ENCODE measurements at places on chromosomes 13 and 19.

DNA sequence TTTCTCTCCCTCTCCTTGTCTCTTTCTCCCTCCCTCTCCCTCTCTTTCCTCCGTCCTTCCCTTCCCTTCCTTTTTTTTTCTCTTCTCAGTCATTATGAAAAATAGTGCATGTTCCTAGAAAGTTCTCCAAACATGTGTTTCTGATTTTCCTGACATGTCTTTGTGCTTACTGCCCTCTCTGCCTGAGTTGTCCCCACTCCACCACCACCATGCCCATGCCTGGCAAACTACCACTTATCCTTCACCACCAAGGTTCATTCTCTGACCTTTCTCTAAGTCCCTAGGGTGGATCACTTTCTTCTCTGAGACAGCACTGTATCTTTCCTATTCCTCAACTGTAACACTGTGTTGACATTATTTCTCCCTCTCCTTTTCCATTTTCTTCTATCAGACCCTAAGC is 98.2 kb downstream of the LACC1 start:
- DNase-seq: no peak

GRCh38 chr13:83386609-83387008 is 495.7 kb downstream of the SLITRK1 start:
- DNase-seq: no peak

- no peak for DNase-seq
Measured at GRCh38 chr19:11434703-11435056, 241 bp downstream of the ODAD3 start.

DNA sequence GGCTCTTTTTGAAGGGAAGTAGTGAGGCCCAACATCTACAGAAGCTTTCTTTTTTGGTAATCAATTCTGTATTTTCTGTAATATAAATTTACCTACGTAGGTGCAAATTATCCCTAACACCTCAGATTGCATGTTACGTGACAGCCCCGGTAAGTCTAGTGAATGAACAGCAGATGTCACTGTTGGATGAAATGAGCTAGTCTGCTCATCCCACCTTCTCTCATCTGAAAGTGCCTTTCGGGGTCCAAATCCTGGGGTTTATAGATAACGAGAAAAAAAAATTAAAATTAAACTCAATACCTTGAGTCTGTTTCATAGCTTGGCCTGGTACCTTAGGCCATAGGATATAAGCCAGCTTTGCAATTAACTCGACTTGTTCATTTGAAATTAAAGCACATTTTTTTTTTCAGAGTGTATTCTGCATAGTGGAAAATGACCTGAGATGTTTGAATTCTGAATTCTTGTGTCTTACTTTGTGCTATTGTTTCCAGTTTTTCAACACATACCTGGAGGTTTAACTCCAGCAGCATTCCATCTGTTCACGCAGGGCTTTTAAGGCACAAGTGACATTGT is 548.2 kb downstream of the GPC5 start:
- peak; percentile 1 for DNase-seq

DNA sequence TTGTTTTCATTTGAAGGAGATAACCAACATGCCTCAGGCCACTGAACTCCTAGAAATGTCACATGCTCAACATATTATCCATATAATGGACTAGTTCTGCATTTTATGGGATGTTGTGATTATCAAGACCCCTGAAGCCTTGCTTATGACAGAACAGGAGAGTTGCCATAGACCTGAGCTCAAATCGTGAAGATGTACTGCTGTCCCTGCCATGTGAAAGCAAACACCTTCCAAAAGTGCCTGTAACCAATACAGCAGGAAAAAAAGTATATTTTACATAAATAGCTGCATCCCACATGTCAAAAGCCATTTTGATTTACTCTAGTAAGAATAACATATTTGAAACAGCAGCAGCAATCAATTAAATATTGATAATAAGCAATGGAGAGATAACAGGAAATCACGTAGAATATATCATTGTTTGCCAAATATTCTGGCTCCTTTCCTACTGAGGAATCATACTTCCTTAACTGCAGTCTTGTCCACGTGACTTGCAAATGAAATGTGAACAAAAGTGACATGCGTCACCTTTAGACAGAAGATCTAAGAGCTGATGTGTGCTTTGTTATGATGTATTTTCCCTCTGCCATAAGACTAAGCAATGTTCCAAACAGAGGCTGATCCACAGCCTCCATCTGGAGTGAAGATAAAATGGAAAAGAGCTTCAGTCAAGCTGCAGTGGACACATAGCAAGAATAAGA is 33.5 kb downstream of the SLC25A30 start:
- no peak for DNase-seq

DNA sequence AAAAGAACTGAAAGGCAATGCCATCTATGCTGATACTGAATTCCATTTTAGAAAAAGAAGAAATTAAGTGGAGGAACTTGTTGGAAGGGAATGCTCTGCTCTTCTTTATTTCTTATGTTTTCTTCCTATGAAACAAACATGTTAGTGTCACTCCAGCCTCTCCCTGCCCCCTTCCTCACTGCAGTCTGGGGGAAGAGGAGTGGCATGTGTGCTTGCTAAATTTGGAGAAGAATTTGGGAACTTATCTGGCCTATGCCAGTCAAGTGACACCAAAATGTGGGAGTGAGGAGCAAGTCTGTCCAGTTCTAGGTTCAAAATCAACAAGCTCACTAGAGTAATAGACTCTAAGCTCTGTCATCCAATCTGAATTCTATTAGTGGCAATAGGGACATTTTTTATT is 214.6 kb downstream of the RBM26 start:
- no peak for DNase-seq

- peak; percentile 52 for DNase-seq
Measured at GRCh38 chr19:45440873-45441654, 17.3 kb upstream of the ERCC1 start.

DNA sequence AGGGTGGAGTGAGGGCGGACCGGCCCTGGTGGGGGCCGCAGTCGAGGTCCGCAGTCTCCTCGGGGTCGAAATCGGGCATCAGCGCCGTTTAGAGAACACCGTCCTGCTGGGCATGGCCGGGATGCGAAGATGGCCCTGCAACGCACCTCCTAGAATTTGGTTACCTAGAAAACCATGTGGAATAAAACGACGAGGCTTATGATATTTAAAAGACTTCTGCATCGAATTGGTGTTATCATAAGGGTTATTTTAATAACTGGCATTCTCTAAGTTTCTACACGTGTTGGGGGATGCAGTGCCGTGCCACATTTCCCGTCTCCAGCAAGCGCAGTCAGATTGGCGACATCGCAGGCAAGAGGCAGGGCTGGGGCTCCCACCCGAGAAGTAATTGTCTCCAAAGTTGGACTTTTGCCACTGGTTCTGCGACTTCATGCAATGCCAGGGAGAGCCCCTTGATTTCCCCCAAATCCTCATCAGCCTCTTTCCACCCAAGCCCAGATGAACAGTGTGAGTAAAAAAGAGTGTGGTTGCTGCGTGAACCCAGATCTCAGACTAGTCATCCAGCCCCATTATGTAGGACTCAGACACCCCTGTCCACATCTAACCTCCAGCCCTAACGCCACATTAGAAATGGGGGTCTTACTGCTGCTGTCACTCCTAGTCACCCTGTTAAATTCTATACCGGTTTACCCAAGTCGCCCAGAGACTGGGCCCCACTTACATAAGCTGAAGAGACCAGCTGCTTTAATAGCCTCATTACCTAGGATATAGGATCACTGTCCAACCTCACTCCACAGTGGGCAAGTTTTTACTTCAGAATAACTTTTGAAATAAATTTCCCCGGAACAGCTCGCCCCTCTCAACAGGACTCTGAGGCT is 571 bp upstream of the DHRS12 start:
- DNase-seq: no peak

- DNase-seq: no peak
Measured at GRCh38 chr19:10339380-10339960, at the start of gene ICAM3. ICAM3 (minus strand) TSS chr19:10339624; CDS start chr19:10339614, 10 bp downstream.

- no peak for DNase-seq
Measured at GRCh38 chr13:78576261-78576660, 27.1 kb downstream of the POU4F1 start.

- DNase-seq: no peak
Measured at GRCh38 chr13:67438465-67438864, 208.3 kb upstream of the PCDH9 start.

DNA sequence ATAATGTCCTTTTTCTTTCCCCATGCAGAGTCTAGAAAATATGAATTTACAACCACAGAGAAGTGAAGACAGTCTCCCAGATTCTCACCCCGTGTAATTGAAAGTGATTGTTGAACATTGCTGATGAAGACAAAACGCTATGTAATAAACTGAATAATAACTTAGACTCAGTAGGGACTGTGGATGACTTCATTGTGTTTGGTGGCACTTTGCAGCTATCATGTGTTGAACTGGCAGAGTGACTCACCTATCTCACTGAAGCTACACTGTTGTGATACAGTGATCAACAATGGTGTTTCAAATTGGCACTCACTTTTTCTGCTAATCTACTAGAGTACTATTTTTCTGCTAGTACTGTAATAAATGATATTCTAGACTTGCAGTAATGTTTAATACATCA is 261.3 kb downstream of the DACH1 start:
- DNase-seq: no peak

GRCh38 chr13:105567951-105568525 is 967.4 kb downstream of the EFNB2 start:
- DNase-seq: peak; percentile 5

- no peak for DNase-seq
Measured at GRCh38 chr19:18496980-18497256, 25.0 kb downstream of the ELL start.

GRCh38 chr13:39281539-39282150 is 243.4 kb downstream of the NHLRC3 start:
- DNase-seq: no peak

GRCh38 chr19:21691661-21692060 is 75.7 kb downstream of the ZNF100 start:
- DNase-seq: no peak

- DNase-seq: no peak
Measured at GRCh38 chr13:80705371-80706163, 364.6 kb upstream of the SPRY2 start.

GRCh38 chr19:40279761-40280607 is 5.2 kb downstream of the AKT2 start:
- no peak for DNase-seq

DNA sequence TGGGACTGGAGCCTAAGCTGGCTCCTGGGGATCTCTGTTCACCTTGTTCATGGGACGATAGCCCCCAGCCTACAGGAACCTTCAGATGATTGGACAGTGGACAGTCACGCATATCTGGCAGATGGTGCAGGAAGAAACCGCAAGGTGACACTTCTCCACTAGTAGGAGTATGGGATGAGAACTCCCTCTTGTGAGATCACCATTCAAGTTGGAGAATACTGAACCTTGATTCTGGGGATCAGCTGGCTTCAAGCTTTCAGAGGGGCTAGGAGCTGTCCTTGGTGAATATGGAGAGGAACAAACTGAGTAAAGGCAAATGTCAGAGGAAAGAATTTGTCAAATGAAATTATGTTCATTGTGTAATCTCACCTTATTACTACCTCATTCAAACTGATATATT is 204.5 kb downstream of the PDS5B start:
- no peak for DNase-seq

GRCh38 chr13:74930402-74931165 is 551.4 kb downstream of the TBC1D4 start:
- peak; percentile 22 for DNase-seq

DNA sequence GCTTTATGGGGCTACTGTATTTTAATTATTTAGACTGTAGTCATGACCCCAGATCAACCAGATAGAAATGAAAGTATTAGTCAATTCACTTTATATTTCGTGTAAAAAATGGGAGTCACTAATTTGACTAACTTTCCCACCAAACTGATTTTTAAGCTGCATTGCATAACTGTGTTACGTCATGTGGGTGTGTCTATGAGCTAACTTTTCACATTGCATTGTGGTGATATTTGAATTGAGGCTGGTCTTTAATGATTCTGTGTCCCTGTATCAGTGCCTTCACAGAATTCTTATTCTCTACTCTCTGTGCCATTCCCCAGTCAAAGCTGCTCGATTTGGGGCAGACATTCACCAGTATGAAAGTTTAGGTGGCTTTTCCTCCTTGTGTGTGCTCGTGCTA is 172.7 kb upstream of the MAB21L1 start:
- DNase-seq: peak; percentile 13

DNA sequence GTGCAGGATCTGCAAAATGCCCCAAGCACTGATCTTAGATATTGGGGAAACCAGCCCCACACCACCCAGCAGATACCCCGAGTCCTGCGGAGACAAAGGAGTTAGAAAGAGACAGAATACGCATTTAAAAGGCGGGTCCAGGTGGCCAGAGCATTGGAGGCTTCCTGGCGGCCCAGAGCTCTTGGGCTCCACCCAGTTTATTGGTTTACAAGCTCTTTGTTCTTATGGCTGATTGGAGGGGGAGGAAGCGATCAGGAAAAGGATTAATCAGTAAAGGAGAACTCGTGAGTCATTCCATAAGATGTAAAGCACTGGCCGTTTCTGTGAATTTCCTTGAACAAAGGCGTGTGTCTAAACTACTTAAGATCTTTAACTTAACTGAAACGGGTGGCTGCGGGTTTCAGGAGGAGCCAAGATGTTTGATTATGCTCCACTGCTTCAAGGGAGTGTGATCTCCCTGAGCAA is 926 bp downstream of the ZNF587 start:
- DNase-seq: peak; percentile 27

GRCh38 chr19:3698974-3699740 is 1.1 kb downstream of the PIP5K1C start:
- DNase-seq: peak; percentile 57

- DNase-seq: no peak
Measured at GRCh38 chr19:49398001-49398615, 10.1 kb downstream of the KASH5 start.

GRCh38 chr19:33564836-33565338 is 43.3 kb upstream of the PEPD start:
- DNase-seq: no peak

DNA sequence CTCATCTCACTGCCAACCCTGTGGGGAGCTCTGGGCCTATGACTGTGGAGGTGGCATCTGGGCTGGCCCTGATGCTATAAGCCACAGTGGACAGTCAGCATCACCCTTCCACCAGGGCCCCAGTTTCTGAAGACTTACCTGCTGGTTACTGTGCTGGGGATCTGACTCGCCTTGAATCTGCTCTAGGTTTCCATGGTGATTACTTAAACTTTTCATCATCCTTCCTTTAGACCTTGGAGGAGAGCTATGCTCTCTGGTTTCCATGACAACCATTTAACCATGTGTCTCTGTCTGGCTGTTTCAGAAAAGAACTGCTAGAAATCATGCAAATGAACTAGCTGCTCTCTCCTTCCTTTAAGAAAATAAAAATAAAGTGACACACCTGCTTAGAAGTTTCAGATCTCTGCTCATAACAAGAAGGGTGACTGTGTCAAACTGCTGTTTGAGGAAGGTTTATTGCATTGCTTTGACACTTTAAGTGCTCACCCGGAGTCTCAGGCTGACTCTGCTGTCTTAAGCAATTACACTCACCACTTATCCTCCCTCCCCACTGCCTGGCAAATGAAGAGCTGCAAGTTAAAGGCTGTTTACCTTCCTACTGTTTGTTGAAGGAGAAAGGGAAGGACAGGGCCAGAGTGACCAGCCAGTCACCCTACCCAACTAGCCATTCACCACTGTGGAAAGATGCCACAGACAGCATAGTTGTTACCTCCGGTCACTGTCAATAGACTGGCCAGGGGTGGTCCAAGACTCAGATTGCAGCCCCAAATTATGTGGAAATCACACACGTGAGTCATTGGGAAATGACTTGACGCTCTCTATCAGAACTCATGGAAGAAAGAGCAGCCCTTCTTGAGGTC is 87.6 kb downstream of the HSPH1 start:
- peak; percentile 50 for DNase-seq

- DNase-seq: peak; percentile 49
Measured at GRCh38 chr13:98144027-98144741, 1.3 kb downstream of the FARP1 start.

- no peak for DNase-seq
Measured at GRCh38 chr13:93727211-93728141, 500.9 kb downstream of the GPC6 start.

Data from cardiac fibroblast (primary cell).